ENCODE measurements at places on chromosomes 5 and 9.

DNA sequence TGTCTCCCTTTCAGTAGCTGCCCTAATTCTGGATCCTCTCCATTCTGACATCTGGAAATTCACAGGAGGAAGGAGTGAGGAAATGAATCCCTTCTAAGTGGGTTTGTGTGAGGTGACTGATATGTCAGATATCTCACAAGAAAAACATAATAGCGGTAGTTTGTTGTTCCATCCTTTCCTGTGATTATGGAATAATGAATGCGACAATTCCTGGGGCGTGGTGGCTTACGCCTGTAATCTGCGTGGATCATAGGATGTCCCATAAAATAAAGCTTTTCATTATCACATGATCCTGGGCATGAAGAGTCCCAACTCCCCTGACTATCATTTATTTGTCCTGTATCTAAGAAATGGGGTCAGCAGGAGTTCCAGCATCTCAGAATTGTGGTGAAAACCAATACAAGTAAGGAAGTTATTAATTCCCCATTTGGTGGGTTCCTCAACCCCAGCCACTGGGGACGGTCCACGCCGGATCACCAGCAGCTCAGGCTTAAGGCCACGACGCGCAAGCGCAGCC, 375 bp upstream of the C5orf24 start:
- no peak for DNase-seq

GRCh38 chr9:76600007-76600615, 141.1 kb downstream of the GCNT1 start:
- DNase-seq, result no peak

DNA sequence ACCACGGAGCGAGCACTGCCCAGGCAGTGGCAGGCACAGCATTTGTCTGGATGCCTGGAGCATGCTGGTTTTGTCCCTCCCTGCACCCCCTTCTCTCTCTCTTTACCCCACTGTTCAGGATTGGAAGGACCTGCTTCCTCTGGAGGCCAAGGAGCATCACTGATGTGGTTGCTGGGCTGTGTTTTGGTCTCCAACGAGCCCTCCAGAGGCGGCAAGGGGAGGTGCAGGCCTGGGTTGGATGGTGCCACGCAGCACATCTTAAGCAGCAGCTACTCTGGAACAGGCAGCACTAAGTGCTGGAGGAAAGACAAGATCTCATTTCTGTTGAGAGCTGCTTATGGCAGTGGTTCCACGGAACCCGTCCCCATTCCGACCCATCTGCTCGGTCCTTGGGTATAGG, 139.6 kb downstream of the CMYA5 start:
- no peak for DNase-seq

DNA sequence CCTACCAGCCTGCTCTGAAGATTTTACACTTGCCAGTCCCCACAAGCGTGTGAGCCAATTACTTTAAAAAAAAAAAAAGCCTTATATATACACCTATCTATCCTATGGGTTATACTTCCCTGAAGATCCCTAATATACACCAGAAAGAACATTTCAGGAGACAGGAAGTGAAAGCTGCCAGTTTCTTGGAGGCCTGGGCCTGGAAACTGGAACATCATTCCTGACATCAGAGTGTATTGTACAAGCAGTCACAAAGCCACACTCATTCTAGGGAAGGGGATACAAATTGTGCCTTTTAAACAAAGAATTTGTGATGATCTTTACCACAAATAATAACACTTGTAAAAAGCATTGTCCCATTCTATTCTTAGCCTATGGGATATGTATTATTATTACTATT, 98.3 kb upstream of the FBN2 start:
- DNase-seq, result no peak

DNA sequence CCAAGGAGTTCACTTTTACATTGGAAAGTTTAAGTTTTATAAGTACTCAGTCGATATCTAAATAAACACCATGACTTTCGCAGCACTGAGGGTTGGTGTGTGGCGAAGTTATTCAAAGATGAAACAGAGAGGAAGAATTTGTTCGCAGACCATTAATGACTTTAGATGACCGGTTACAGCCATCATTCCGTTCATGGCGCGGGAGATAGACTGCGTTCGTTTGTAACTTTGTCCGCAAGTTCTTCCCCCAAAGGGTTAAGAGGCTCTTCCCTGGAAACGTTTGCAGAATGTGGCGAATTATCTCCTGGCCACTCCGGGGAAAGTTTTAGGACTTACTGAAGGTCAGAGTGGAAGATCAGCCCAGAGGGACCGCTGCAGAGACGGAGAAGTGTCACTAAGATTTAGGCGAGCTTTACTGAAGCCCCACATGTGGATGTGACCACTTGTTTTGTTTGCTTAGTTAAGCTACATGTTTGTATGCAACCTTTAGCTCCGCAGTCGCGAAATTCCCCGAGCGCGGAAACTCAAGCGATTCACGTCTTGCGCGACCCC, 2.2 kb upstream of the FOXD1 start:
- DNase-seq, result no peak

DNA sequence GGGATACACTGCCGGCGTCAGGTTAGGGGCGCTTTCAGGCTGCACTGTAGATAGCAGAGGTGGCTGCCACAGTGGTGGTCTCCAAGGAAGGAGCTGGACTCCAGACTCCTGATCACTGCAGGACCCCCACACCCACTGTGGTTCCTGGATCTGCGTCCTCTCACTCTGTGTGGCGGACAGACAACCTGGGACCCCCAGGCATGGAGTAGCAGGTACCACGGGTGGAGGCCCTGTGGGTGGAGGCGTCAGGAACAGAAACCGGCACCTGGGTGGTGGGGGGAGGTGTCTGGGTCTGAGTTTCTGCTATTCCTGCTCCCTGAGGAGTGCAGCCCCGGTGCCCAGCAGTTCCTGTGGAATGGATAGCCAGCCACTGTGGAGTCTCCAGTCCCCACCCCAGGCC, 75.1 kb upstream of the PCAT7 start:
- DNase-seq, result no peak

DNA sequence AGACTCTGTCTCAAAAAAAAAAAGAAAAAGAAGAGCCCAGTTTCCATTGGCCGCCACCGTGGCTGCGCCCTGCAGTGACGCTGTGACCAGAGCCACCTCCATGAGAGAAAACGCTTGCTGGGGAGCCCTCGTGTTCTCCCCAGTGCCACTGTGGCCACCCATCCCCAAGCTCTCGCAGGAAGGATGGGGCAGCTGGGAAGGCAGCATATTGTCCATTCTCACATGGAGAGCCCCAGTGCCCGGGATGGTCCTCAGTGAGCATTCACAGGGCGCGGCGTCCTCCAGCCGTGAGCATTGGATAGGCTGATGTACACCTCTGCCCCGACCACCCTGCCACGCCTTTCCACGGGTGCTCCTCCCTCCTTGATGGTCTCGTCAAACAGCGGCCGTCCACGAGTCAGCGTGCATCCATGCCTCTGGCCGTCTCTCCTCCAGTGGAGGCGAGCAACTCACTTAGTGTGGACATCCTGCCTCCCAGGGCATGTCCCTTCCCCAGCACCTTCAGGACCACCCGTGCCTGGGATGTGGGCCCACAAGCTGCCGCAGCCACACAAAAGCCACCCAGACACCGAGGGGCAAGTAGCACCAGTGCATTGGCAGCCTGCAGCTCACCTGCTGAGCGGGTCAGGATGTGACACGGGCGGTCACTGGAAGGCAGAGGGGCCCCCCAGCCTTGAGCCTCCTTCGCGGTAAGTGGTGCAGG, 23.4 kb upstream of the SLC6A19 start:
- no peak for DNase-seq

DNA sequence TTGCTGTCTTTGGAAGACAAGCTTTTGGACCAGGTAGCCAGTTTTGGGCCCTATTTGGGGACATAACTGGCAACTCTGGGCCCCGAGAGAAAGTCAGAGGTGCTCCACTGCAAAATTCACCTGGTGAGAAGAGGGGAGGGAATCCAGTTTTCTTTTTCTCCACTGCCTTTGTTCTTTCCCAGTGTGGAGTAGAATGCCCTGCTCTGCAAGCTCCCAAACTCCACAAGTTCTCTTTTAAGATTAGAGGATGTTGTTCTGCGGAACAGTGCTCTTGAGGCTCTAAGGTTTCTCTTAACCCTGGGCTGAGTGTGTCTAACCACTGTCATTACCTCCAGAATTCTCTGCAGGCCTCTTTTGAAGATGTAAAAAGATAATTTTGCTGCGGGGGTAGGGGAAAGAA, 25.3 kb downstream of the MACIR start:
- no peak for DNase-seq

DNA sequence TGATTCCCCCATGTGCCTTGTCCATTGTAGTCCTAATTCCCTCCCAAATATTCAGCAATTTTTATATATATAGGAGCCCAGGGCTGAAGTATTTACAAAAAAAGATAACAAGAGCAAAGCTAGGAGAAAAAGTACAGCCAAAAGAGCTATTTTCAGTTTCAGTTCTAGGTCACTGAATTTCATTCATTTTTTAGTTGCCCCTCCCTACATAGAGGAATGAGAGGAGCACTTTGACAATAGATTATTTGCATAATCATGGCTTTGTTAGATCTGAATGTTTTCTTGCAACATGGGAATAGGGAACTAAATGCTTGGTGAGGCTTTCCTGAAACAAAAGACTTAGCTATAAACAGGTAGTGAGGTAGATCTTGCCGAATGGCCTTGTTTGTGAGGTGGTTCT, 15.3 kb upstream of the F2RL2 start:
- DNase-seq, result no peak

DNA sequence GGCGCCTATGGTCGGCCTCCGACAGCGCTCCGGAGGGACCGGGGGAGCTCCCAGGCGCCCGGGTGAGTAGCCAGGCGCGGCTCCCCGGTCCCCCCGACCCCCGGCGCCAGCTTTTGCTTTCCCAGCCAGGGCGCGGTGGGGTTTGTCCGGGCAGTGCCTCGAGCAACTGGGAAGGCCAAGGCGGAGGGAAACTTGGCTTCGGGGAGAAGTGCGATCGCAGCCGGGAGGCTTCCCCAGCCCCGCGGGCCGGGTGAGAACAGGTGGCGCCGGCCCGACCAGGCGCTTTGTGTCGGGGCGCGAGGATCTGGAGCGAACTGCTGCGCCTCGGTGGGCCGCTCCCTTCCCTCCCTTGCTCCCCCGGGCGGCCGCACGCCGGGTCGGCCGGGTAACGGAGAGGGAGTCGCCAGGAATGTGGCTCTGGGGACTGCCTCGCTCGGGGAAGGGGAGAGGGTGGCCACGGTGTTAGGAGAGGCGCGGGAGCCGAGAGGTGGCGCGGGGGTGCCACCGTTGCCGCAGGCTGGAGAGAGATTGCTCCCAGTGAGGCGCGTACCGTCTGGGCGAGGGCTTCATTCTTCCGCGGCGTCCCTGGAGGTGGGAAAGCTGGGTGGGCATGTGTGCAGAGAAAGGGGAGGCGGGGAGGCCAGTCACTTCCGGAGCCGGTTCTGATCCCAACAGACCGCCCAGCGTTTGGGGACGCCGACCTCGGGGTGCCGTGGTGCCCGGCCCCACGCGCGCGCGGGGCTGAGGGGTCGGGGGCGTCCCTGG, 561 bp downstream of the DAPK1 start:
- DNase-seq, result peak; percentile 43

DNA sequence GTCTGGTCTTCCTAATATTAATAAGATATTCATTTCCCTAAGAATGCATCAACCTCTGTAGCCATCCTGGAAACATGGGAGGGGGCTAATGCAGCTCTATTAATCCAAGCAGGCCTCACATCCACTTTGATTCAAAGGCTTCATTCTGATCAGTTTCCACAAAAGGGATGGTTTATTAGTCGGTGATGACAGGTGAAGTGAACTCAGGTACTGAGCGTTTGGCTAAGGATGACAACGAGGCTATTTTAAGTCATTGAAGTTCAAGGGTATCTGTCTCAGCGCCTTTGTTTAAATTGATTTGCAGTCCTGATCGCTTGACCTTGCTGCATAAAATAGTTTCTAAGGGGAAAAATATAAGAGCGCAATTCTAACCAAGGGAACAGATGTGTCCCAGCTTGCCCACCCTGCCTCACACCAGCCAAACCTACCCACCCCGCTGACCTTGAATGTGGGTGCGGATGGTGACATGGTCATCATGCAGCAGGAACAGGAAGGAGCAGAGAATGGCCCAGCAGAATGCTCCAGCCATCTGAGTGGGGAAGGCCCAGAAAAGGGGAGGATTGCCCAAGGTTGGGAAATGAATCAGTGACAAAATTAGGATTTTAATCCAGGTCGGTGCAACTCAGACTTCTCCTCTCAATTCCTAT, 70.5 kb upstream of the ZNF618 start:
- DNase-seq, result no peak

DNA sequence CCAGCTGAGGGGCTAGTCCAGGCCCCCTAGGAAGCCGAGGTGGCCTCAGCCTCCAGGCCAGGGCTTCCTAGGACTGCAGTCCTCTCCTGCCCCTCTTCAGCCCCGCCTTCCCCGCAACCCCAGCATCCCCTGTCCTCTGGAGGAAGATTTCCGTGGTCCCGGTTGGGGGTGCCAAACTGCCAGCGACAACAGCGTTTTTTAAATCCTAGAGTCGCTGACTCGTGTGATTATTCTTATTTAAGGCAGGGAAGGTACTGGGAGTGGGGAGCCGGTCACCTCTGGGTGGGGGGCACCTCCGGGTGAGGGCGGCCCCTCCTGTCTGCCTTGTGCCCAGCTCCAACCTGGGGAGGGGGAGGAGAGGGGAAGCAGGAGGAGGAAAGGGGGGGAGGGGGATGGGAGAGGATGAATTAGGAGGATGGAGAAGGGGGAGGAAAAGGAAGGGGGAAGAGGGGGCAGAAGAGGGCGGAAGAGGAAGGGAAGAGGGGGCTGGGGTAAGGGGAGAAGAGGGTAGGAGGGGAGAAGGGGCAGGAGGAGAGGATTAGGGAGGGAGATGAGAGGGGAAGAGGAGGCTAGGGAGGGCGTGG, 173.1 kb upstream of the IER5L start:
- DNase-seq, result peak; percentile 40

DNA sequence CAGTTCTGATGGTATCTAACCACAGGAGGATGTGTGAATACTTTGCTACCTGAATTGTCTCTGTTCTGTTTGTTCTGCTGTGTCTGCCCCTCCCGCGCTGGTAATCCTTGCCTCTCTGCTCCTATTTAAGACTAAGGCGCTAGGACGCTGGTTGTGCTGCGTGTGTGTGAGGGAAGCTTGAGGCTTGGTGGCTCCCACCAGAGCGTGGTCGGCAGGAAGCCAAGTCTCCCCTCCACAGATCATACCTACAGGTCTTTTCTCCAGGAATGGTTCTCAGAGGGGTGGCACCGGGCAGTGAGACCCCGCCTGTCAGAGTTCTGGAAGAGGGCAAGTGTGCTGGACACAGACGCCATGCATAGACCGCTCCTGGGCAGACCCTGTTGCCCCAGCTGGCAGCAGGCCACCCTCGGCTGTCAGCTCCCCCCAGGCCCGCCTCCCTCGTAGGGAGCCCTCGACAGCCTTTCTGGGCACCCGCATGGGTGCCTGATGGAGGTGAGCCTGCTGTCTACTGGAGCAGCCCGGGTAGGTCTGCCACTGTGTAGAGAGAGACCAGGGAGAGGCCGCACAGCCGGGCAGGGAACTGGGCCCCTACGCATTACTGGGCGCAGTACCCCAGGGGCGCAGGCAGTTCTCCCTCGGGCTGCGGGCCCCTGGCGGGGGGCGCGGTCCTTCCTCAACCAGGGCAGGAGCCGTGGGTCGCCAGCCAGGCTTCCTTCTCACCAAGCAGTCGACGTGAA, 53.4 kb upstream of the ROR2 start:
- DNase-seq, result no peak

- no peak for DNase-seq
Measured at GRCh38 chr5:178389796-178390195, 157.2 kb upstream of the PHYKPL start.

GRCh38 chr9:107430071-107430470, 59.5 kb downstream of the KLF4 start:
- no peak for DNase-seq

All from colonic mucosa (tissue), 4 donors.